Activated CD4-positive, CD25-positive, alpha-beta regulatory T cell treated with anti-CD3 and anti-CD28 coated beads, Interleukin-2, amount 50 U/mL, for 72 hours (primary cell): ENCODE measurements at places on chromosomes 16 and 17.

- DNase-seq = no peak
Observed at GRCh38 chr17:8922451-8922850, 43.1 kb downstream of the PIK3R5 start.

GRCh38 chr17:37824534-37825485 is 80.0 kb upstream of the HNF1B start:
- no peak for DNase-seq

GRCh38 chr16:11251525-11252481 is 4.2 kb downstream of the SOCS1 start:
- DNase-seq = peak; percentile 78

GRCh38 chr17:32529604-32530003 is 42.8 kb downstream of the CDK5R1 start:
- DNase-seq = no peak

DNA sequence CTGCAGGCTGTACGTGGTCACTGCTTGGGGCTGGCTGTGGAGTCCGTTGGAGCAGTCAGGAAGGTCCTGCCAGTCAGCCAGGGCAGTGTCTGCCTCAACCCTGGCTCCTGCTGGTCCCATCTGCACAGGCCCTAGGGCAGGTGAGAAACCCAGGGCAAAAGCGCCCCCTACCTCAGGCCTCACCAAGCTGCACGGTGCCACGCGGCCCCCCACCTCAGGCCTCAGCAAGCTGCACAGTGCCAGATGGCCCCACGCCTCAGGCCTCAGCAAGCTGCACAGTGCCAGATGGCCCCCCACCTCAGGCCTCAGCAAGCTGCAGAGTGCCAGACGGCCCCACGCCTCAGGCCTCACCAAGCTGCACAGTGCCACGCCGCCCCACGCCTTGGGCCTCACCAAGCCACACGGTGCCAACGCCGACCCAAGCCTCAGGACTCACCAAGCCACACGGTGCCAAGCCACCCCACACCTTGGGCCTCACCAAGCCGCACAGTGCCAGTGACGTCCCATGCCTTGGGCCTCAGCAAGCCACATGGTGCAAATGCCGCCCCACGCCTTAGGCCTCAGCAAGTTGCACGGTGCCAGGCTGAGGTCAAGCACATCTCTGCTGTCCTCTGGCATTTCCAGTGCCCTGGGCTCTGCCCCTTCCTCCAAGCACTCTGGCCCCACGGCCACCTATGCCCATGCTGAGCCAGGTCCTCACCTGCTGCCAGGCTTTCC is 5.5 kb downstream of the TMEM204 start:
- no peak for DNase-seq
